ENCODE measurements at places on chromosomes 5 and 9.

DNA sequence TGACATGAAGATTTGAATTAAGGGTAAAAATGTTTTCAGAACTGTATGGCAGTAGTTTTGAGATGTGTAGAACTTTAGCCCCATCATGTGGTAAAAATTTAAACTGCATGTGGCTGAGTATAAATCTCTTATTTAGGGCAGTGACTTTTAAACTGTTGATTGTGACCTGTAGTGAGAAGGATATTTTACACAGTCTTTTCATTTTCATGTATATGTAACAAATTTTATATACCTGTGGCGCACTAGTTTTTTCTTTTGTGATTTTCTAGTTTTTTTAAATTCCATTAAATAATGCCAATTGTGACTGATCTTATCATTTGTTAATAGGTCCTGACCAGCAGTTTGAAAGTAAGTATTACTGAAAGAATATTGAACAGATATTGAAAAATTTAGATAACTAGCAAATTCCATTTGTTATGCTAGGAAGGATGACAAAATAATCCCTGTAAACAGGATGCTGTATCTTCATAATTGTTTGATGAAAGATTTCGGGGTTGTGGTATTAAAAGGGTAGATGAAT, 47.2 kb downstream of the GPBP1 start:
- peak; percentile 53 for DNase-seq

- no peak for DNase-seq
Observed at GRCh38 chr9:82208741-82209450, 220.3 kb downstream of the SPATA31D1 start.

- no peak for DNase-seq
Observed at GRCh38 chr9:91953718-91954117, 3.7 kb upstream of the ROR2 start.

DNA sequence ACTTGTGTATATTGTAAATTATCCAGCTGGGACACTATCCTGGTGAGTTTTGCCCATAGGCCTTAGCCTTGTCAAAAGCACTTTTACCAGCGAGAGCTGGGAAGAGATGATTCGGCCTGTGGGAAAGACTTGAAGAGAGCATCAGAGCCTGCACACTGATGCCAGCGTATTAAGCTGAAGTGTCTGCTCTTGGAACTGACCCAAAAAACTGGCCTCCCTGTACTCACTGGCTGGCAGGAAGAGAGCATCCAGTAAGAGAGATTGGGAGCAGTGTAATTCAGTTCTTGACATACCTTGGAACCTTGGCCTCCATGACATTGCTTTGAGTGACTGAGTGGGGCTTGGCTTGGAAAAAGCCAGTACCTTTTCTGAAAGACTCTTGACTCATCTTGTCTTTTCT, 73.7 kb downstream of the ZNF462 start:
- no peak for DNase-seq

DNA sequence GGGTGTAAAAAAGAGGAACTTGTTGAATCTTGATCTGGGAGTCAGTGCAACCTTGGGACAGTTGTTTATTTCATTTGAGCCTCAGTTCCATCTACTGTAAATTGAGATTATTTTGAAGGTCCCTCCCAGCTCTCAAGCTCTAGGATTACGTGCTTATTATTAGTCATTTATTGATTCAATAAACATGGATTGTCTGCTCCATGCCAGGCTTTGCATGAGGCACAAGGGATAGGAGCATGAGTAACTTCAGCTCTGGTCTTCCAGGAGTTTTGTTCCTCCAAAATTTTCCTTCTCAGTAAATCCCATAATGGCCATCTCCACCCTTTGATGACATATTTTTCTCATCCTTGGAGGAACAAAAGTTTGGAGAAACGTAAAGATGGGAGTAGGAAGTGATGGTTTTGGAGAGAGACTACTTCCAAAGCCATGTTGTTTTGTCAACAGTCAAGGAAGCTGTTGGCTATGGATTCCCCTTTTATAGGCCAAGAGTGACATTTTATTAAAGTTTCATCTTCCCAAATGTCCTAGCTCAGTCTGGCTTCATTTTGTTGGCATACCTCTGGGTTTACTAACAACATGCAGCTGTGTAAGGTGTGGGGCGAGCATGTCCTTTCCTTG, 244.6 kb downstream of the DMRT2 start:
- no peak for DNase-seq

DNA sequence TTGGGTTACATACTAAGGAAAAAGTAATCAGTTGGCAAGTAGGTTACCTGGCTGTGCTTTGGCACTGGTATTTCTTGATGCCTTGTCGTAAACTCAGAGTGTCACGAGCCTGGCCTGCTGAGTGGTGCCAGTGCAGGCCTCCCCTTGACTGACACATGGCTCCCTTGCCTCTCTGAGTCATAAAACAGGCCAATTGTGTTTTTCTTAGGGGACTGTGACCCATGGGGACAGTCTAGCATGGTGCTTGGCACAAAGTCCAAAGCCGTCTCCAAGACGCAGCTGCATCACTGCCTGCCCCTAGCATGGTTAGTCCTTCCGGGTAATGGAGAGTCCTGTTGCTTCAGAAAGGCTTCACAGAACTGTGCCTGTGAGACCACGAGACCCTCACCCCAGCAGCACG, 132.5 kb downstream of the MVB12B start:
- DNase-seq = no peak

- DNase-seq = no peak
Observed at GRCh38 chr5:141477815-141478214, 2.0 kb downstream of the PCDHGC3 start.

DNA sequence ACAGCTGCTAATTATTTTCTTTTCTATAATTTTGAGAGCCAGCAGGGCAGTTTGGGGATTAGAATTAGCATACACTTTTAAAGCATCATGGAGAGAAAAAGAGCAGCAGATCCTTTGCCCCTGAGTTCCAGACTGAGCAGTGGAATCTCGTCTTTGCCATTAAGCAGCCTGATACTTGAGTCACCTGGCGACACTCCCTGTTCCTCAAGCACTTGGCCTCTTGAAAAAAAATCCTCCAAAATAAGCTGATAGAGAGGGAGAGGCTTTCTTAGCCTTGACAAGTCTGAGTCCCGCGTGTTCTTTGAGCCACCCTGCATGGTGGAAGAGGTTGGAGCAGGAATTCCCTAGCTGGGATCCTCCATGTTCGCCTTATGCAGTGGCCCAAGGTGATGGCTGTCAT, 398.3 kb downstream of the IRX2 start:
- DNase-seq = no peak

DNA sequence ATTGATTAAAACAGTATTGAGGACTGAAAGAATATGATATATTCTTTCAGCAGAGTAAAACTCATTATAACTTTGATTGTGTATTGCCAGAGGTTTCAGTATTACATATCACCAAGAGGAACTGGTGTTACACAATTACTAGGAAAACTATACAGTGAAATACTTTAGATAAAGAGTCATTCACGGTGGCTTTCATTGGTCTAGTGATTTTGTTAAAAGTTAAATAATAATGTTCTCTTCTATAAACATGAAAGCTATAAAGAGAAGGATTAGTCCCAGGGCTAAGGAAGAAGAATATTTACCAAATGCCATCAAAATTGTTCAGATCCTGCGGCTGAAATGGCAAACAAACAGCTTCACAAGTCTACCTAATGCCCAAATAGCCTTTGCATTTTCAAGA, 306.2 kb downstream of the SEMA5A start:
- DNase-seq = no peak

GRCh38 chr5:142012186-142012785, 541 bp downstream of the GNPDA1 start:
- DNase-seq = no peak

GRCh38 chr9:97064176-97064575, 25.2 kb upstream of the CTSV start:
- no peak for DNase-seq

DNA sequence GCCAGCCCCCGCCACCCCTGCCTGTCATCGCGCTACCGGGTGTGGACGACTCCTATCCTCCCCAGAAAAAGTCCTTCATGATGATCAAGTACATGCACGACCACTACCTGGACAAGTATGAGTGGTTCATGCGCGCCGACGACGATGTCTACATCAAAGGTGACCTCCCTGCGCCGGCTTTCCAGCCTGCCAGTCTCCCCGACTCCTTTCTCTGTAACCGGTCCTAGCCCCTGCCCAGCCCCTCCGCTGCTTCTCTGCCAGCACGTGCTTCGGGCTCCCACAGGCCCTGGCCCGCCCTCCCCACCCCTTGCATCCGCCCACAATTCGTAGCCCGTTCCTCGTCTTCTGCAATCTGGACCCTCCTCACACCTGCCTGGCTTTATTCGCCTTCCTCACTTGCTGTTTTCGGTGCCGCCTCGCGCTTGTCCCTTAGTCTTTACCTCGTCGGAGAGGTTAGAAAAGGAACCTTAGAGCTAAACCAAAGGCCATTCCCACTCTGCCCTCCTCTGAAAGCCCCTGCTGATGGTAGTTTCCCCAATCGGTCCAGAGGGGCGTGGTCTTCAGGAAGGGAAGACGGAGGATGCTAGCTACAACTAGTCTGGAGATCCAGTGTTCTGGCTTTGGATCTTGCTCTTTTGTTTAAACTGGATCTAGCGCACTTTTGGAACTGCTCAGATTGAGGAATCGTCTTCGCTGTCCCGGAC, 1.4 kb downstream of the CHSY3 start:
- no peak for DNase-seq

DNA sequence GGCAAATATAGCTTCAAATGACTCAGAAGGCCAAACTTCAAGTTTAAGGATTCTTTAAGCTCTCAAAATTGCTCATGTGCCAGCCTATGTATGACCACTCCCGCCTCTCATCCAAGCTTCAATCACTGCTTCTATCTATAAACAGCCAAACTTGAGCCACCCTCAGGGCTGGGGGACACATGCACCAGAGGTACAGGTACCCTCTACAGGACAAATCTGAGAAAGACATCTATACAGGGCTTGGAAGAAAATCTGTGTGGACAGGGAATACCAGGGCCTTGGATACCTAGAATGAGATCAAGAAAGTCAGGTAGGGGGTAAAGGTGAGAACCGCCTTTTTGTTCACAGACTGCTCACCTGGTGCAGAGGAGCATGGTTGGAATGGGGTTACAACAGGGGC, 217.9 kb downstream of the ATPSCKMT start:
- no peak for DNase-seq

GRCh38 chr9:33161589-33162132, 5.5 kb downstream of the B4GALT1 start:
- no peak for DNase-seq

DNA sequence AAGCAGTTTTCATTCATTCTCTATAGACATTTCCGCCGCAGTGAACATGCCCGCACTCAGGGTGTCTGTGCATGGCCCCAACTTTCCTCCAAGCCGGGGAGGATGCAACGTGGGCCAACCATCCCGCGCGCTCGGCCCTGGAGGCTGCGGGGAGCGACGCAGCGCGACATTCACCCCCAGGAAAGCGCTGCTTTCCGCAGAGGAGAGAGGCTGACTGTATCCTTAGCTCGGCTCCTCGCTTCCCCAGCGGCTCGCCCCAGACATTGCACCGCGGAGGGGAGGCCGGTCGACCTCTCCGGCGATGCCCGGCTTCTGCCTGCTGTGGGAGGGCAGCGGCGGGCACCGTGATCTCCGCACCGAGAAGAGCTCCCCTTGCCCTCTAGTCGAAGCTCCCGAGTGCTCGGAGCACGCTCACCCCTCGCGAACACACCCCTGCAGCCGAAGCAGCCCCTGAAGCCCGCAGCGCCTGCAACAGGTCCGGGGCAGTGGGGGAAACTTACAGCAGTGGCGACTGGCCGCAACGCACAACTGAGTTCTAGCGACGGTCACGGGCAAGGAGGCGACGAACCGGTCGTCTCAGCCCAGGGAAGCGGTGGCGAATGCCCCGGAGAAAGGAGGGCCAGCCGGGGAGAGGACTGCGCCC, 600 bp downstream of the ENC1 start:
- DNase-seq = peak; percentile 28

DNA sequence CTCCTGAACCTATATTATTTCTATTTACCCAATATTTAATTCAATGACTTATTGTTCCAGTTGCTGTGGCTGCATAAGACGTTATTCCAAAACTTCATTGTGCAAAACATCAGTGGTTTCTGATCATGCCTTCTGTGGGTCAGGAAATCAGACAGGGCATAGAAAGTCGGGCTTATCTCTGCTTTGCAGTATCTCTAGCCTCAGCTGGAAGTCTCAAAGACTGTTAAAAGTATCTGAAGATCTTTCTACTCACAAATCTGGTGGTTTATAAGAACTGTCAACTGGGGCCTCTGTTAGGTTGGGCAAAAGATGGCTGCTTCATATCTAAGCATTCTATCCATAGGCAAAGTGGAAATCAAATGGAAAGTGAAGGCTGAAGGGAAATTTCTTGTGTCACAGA, 687.7 kb upstream of the ARRDC3 start:
- no peak for DNase-seq

DNA sequence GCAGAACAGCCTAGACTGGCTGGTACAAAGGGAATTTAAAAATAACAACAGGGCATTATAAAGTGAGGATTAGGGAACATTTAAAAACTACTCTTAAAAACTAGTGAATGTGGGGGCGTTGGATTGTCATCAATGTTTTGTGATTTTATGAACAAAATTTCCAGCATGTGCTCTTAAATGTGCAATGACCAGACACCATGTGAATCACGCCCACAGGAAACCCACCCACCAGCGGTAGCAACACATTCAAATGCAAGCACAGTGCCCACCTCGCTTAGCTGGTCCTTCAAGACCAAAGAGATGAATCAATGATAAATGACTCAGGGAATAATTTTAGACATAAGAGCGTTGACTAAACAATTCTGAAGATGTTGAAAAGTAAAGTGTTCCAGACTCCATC, 40.9 kb downstream of the S1PR3 start:
- DNase-seq = no peak

DNA sequence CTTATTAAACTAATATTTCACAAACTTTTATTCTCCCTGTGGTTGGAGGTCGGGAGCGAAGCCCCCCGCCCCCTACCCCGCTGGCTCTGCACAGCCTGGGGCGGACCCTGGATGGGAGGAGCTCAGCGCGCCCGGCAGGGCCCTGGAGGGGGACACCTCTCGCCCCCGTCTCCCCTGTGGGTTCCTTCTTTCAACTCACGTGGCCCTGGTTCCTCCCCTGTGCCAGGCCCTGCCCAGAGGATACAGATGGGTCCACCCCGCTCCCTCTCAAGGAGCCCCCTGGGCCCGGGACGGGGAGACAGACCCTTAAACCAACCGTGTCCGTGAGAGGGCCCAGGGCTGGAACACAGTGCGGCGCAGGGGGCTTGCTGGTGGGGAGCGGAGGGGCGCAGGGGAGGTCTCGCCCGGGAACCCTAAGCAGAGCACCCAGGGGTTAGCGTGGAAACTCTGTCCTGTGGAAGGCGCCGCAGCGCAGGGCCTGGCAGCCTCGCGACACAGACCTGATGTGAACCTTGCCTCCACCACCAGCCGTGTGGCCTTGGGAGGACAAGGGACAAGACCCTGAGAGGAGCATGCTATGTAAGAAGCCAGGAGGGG, 103.7 kb upstream of the MVB12B start:
- DNase-seq = no peak

GRCh38 chr5:34770486-34770885, 68.5 kb upstream of the TTC23L start:
- no peak for DNase-seq

GRCh38 chr9:34986540-34987047, 3.0 kb upstream of the DNAJB5 start:
- DNase-seq = no peak

GRCh38 chr5:134131165-134131564, 16.7 kb downstream of the TCF7 start:
- no peak for DNase-seq

Measured in GM13977 (cell line).